ENCODE measurements at places on chromosomes 2 and 18. TPM values are rescaled to one million over a fixed set of nuclear protein-coding genes. Genes with fewer than 3 reads are reported as not detected.

DNA sequence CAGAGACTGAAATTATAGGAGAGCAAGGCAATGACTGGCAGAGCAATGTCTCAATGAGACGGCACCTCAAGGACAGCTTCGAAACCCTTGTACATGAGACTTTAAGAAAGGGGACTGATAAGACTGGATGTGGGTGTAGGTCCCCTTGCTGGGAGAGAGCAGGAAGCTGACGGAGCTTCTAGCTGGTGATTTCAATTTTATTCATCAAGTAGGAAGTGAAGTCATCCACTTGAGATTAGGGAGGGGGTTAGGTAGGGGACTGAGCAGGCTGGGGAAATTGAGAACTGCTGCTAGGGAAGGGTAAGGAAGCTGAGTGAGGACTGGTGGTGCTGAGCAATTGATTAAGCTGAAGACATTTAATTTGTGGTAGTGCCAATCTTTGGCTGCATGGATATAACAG is 99.5 kb upstream of the ITGB6 start:
- DNase-seq: no peak

GRCh38 chr2:43030551-43031307 is 195.7 kb downstream of the ZFP36L2 start:
- no peak for DNase-seq

DNA sequence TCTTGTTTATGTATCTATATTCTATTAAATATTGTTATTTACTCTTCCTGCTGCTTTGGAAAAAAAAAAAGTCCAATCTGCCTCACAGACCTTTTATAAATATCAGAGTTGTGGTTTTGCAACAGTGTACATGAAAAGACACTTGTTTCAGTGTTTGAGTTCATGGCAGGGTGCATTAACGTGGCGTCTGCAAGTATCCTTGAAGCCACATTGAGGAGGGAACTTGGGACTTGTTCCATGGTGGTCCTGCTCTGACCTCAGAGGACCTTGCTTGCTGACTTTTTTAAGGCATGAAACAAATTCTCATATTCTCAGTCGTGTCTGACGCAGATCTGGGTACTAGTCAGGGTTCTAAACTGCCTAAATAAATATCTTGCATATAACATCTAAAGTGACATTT is 55.1 kb downstream of the CRIM1 start:
- no peak for DNase-seq

GRCh38 chr18:21700528-21701075 is 4.0 kb downstream of the ABHD3 start:
- DNase-seq: no peak

Gene RGPD8
- 29.9 TPM for total RNA-seq

Data from stomach (tissue), 19 donors.